Stimulated activated CD8-positive, alpha-beta memory T cell treated with anti-CD3 and anti-CD28 coated beads, Interleukin-4, amount 100 ng/mL, for 1 hour (primary cell): ENCODE measurements at places on chromosomes 11 and 22.

- DNase-seq, result no peak
Measured at GRCh38 chr11:91066456-91067047, 843.7 kb upstream of the CHORDC1 start.

DNA sequence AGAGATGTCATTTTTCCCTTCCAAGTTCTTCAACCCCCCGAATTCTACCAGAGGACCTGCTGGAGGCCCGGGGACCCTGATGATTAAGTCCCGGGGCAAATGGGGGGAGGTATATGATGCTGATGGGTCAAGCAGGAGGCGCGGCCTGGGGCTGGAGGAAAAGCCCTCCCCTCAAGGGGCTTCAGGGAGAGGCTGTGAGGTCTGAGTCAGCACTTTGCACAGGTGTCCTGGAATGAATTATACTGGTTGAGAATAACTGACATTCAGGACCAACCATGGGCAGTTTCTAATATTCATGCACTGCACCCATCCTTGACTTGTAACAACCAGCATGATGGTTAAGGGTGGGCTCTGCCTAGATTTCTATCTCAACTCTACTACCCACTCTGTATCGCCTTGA, 146.8 kb upstream of the SYT13 start:
- DNase-seq, result no peak

DNA sequence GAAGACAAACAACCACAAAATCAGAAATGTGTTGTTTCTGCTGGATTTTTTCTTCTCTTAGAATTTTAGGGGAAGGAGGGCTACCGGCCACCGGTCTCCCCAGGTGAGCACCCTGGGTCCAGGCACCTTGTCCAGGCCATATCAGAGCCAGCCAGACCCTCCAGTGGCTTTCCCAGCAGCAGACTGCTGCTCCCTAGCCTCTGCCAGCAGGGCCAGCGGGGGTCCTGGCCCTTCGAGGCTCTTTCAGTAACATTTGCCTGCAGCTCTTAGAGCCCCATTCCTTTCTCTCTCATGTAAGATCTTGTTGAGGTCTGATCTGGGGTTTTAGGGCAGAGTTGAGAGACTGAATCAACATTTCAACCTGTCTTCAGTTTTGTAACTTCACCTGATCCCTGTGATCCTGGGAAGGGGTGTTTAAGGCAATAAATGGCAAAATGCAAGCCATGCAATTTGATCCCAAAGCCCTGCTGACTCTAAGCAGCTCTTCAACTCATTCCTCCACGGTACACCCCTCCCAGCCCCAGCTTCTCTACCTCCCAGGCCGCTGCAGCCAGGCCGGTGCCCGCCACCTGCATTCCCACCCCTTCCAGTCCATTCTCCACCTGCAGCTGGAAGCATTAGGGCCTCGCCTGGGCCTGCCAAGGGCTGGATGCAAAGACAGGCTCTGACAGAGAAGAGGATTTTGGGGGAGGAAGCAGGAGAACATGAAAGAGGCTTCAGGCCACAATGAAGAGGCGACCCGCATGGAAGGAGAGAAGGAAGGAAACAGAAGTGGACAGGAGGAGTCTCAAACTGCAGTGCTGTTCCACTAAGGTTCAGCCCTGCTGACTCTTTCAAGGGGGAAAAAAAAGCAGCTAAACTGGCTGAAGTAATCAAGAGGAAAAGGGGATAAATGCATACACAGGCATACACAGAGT, 113.0 kb upstream of the FGF3 start:
- DNase-seq, result no peak

- DNase-seq, result no peak
Measured at GRCh38 chr22:39283322-39284141, 35.9 kb downstream of the RPL3 start.

DNA sequence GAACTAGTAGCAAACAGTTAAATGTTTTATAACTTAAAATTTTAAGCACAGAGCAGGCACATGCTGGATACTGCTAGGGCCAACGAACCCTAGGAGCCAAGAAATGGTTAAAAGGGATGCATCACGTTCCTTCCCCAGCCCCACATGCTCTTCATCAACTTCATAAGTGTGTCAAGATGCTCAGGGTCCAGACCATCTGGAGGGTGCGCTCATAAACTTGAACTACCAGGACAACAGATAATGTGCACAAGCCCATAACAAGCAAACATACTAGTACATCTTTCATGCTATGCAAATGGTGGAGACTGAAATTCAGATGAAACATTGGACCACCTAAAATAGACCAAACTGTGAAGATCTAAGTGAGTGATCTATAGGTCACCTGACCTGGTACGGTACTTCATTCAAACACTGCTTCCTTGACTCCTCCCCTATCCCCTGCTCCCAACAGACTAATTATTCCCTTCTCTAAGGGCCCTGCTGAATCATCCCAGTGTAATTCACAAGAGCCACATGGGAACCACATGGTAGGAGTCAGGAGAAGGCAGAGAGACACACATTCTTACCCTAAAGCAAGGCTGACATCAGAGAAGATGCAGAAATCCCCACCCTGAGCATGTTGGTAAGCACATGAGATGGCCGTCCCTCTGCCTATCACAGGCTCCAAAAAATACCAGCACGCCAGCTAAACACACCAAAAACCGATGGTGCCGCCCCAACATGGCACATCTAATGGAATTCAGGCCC, 83.9 kb downstream of the ETS1 start:
- no peak for DNase-seq

DNA sequence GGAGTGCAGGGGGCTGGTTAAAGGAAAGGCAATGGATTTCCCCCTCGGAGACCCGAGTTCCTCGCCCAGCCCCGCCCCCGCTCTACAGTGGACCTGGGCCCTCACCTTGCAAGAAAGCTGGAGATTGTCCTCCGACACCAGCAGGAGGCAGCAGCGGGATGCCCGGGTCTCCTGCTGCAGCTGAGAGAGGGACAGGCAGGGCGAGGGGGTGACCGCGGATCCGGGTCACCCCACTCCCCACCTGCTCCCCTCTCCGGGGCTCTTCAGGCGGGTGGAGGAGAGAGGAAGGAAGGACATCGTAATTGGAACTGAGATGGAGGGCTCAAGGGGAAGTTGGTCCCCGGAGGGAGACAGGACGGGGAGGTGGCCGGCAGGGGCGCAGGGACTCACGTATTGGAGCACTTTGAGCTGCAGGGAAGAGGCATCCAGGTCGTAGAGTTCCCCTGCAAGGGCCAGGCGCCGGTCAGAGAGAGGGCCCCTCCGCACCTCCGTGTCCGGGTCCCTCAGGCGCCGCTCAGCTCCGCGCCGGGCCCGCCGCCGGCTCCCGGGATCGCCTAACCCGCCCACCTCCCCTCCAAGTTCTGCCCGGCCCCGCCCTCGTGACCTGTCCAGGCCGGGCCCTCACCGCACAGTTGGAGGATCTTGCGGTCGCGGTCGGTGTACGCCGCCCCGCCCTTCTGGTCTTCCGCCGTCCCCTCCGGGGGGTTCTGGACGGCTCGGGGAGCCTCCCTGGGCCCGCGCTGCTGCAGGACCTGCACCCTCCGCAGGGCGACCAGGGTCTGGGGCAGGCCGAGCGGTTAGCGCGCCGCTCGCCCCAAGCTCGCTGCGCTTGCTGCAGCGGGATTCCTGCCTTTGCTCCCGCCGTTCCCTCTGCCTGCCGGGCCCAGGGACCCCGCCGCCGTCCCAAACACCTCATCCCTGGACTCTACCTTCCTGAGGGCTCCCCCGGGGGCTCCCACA, 84.1 kb downstream of the PDE2A start:
- DNase-seq, result no peak

GRCh38 chr11:105000167-105000566, 22.8 kb downstream of the CASP5 start:
- no peak for DNase-seq

GRCh38 chr11:32100495-32100894, 9.6 kb downstream of the RCN1 start:
- DNase-seq, result no peak

DNA sequence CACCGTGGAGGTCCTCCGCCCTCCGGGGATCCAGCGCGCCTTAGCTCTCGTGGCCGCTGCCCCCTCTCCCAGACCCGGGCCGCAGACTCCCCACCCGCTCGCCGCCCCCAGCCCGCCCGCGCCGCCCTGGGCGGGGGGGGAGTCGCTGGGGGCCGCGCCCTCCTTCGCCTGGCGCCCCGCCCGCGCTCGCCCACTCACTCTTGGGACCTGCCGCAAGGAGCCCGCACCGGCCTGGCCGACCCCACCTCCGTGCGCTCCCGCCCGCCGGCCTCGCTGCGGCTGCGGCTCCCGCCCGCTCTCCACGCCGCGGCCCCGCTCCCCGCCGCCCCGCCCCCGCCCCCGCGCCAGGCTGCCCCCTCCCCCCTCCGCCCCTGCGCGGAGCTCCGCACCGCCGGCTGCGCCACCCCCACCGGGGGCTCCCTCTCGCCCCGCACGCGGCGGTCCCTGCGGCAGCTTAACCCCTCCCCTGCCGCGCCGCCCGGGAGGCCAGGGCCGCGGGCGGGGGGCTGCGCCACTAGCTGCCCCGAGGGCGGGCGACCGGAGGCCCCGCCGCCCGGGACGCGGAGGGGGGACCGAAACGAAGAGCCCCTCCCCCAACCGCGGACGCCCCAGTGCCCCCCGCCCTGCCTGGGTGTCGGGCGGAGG, 724 bp upstream of the RASGRP2 start:
- DNase-seq, result no peak

DNA sequence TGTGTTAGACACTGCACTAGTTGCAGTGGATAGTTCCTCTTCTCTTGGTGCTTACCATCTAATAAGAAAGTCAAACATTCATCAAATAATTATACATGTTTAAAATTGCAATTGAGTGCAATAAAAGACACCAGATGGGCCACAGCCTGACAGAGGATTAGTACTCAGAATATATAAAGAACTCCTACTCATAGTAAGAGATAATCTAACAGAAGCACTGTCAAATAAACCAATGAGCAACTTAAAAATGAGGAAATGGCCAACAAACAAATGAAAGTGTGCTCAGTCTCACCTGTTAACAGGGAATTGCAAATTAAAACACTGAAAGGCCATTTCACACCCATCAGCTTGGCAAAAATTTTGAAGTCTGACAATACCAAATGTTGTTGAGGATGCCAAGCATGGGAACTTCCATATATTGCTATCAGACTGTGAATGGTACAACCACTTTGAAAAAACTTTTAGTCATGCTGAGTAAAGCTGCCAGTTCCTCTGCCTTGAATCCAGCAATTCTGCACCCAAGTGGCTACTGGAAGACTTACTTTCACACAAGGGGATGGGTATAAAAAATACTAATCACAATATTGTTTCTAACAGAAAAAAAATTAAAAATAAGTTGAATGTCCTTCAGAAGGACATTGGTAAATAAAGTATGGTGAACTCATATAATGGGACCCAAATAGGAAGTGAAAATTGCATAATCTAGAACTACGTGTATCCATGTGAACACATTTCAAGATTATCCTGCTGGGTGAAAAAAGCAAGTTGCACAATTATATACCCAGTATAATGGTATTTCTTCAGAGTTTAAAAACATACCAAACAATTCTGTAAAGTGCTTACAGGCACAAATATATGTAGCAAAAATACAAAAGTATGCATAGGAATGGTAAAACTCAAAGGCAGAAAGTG, 41.4 kb upstream of the CREB3L1 start:
- no peak for DNase-seq

- DNase-seq, result no peak
Measured at GRCh38 chr11:46690702-46691101, 9.7 kb downstream of the ARHGAP1 start.

GRCh38 chr22:39907047-39907446, 6.2 kb downstream of the GRAP2 start:
- DNase-seq, result no peak

DNA sequence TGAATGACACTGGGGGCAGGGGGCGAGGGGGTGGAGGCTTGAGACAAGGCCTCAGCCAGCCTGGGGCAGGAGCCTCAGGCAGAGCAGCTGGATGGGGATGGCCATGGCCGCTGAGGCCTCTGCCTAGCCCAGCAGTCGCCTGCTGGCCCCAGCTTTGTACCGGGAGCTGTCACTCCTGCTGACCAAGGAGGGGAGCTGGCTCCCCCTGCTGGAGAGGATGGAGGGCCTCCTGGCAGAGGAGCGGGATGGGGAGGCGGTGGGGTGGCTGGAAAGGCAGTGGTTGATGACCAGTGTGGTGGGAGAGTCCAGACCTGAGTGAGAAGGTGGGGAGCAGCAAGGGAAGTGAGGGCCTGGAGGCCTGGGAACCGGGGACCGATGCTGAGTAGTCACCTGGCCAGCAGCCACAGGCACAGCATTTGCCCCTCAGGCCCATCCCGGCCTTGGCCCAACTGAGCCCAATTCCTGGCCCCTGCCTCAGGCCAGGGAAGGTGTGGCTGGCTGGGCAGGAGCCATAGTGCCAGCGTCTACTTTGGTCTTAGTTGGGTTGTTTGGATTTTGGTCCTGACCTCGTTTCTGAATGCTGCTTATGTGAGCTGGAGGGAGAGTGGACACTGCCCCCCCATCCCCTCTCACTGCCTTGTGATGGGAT, 6.0 kb upstream of the SUSD2 start:
- DNase-seq, result peak; percentile 57

- DNase-seq, result no peak
Measured at GRCh38 chr11:31798057-31798553, 13.0 kb downstream of the PAX6 start.

GRCh38 chr11:38582151-38582550, 1984.1 kb upstream of the RAG2 start:
- DNase-seq, result no peak

DNA sequence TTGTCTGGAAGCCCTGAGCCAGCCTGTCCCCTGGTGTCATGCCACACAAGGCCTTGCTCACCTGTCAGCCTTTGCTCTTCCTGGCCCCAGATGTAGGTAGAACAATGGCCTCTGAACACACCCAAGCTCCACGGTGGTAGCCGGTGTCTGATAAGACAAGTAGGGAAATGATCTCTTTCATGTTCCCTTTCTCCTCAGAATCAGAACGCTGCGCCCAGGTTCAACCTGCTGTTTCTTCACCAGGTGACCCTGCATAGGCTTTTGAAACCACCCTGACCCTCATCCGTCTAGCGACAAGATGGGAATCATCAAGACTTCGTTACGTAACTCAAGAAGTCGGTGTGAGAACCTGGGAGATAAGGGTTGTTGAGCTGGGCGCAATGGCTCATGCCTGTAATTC, 28.7 kb upstream of the YWHAH start:
- no peak for DNase-seq

GRCh38 chr11:47848700-47849155, 578 bp upstream of the NUP160 start:
- DNase-seq, result no peak

DNA sequence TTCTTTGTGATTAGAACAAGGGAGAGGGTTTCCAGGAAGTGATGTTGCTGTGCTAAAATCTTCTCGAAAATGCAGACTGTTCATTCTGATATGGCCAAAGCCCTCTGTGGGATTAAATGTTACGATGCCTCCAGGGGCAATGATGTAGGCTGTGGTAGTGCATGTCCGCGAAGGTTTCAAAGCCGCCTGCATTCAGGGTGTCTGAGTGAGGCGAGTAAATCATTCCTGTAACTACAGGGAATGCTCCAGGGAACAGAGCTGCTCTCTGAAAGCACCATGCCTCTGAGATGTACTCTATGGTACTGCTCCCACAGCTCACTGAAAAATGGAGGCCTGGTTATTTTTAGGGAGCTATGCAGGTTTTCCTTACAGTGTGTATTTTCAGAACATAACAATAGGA, 21.2 kb downstream of the PDGFD start:
- no peak for DNase-seq

DNA sequence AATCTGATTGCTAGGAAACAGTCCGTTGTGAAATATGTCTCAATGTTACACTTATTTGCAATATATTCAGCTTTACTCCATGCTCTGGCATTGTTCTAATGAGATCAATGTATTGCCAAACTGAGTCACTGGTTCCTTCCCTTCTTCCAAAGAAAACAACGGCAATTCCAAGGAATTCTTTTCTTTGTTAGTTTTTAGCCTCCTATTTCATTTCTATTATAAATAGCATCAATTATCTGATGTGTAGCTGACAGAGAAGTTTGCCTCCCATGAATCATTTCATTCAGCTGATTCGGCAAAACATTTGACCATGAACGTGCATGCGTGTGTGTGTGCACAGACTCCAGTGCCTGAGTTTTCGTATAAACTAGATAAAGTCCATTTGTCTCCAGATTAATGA, 346.8 kb downstream of the ETS1 start:
- DNase-seq, result no peak
